ENCODE measurements at places on chromosomes 16 and 17.

DNA sequence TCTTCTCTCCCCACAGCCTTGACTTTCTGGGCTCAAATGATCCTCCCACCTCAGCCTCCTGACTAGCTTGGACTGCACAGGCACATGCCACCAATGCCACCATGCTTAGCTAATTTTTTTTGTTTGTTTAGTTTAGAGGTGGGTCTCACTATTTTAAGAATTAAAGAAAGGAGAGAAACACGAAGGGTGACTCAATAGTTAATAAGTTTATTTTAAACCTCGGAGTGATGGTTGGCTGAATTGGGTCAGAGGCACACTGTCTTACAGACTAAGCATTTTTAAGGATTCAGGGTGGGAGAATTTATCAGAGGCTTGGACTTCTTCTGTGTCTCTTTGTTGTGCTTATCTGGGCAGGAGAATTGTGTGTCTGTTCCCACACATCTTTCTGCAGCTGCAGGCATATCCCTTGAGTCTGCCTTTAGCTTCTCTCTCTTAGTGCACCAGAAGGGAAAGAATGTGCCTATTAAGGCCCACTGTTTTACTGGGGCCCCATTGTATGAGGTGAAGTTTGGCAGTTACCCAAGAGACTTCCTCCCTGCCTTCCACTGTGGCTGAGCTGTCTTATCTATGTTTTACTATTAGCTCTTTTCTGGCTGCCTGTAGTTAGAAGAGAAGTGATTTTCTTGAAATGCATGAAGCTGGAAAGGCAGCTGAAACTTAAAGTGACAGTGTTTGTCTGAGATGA, 2172.0 kb downstream of the TP53TG3F start:
- DNase-seq: no peak

GRCh38 chr17:48123111-48123510, 15.5 kb downstream of the SNX11 start:
- no peak for DNase-seq

DNA sequence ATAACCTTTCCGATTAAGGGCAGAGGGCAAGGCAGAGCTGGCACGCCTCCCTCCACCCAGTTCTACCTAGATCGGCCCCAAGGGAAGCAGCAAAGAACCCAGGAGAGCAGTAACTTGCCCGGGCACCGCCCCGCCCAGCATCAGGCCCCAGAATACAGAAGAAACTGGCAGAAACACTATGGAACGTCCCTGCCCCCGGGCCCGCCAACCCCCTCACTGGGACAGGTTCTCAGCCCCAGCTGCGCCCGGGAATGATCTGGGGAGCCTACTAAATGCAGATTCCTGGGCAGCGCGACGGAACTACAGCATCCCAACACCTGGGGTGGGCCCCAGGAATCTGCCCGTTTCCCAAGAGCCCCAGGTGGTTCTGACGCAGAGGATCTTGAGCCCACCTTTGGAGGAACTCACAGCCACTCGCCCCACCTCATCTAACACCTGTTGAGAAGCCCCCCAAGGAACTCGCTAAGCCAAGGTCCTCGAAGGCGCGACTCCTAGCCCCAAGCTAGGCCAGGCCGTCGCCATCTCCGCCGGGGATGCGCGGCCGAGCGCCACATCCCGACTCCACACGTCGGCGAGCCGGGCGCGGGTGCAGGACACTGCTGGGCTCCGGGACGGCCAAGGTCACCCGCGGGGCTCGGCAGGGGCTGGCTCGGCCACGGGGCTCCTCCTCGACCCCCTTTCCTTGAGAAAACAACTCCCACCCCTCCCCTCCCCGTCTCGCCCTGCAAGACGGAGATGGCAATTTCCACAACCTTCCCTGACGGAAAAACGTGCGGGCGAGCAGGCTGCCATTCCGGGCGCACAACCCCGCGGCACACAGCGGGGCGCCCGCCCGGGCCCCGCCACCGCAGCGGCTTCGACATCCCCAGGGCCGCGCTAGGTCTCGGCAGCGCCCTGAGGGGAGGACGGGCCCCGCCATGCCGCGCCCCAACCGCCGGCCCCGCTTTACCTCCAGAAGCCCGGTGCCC, 913 bp downstream of the CDIP1 start:
- no peak for DNase-seq

GRCh38 chr16:69111876-69112230, 6.4 kb downstream of the HAS3 start:
- DNase-seq: no peak

GRCh38 chr17:81885869-81886548, 5.4 kb downstream of the ALYREF start:
- no peak for DNase-seq

- no peak for DNase-seq
Measured at GRCh38 chr17:68428498-68429172, 28.7 kb downstream of the WIPI1 start.

DNA sequence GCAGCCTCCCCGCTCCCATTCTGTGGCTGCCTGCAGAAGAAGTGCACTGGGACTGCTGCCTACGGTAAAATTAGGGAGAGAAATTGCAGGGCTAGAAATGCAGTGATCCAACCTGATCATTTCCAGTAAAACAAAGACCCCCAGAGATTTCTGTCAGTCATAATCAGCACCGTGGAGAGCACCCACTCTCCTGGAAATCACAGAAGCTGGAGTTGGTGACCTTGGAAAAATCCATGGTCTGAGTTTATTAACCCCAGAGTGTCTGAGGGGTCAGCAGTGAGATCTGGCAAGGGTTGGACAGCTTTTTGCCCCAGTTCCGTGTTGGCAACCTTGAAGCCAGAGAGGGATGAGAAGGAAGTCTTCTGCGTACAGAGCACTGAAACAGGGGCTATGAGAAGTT, 7.8 kb downstream of the SYCE1L start:
- no peak for DNase-seq

DNA sequence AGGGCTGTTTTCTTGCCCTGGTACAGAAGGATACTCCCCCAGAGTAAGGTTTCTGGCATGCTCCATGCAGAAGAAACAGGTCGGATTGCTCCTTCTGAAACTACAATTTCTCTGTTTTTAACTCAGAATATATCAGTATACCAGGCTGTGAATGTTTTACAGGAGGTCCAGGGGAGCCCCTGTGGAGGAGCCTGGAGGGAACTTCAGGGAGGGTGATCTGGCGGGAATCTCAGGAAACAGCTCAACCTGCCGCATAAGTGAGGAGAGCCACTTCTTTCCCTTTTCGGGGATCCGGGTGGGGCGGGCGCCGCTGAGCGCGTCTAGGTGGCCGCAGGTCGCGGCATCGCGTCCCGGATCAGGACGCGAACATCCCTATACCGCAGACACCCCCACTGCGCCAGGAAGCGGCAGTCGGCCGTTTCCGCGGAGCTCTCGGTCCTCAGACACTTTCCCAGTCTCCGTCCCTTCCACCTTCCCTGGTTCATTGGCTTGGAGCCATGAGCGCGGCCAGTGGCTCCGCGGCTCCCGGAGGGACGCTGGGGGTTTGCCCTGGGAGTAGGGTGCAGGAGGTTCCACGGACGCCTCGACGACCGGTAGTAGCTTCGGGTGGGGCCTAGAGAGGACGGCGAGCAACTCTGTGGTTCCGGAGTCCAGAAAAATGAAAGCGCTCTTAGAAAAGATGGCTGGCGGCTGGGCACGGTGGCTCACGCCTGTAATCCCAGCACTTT, 3.1 kb upstream of the ZNF764 start:
- no peak for DNase-seq

DNA sequence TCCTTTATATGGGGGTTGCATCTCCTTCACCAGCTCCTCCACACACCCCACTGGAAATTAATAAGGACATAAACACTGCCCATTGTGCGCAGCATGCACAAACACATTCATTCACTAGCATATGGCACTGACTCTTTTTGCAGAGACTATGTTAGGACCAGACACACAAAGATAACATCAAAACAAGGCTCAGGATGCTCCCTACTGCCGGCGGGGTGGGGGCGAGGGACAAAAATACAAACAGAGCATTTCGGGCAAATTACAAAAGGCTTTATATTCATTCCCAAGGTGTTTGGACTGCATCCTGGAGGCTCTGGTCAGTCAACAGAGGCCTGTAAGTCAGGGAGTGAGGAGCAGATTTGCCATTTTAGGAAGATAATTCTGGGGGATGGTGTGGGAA, 299.7 kb downstream of the SLC39A11 start:
- DNase-seq: no peak

DNA sequence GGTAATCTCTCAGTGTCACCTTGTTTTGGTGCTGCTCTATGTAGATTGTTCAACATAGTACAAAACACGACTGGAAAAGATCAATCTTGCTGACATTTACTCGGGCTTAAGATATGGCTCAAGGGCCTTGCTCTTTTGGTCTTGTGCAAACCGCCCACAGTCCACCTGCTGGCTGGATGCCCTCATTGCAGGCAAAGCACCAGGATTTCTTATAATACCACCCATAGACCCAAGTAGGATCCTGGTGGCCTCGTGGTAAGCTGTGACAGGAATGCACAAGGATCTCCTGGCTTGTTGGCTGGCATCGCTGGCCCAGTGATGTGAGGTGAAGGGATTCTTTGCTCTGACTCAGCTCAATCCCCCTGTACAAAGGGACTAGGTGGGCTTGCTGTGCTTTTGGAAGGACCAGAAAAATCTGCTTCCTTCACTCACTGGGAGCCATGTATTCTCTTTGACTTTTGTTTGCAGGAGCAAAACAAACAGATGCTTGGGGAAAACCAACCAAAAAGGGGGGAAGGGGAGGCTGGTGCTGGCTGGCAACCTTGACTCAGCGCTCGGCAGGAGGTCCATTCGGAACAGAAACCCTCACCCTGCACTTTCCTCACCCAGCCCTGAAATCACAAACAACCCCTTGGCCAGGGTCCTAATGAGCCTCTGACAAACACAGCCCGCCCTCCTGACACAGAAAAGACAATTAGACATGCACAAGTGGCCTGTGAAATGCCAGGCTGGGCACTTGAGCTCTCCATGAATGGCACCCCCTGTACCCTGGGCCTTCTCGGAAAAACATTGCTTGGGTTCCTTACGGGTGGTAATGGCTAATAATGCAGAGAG, 36.6 kb upstream of the MED9 start:
- DNase-seq: peak; percentile 64

DNA sequence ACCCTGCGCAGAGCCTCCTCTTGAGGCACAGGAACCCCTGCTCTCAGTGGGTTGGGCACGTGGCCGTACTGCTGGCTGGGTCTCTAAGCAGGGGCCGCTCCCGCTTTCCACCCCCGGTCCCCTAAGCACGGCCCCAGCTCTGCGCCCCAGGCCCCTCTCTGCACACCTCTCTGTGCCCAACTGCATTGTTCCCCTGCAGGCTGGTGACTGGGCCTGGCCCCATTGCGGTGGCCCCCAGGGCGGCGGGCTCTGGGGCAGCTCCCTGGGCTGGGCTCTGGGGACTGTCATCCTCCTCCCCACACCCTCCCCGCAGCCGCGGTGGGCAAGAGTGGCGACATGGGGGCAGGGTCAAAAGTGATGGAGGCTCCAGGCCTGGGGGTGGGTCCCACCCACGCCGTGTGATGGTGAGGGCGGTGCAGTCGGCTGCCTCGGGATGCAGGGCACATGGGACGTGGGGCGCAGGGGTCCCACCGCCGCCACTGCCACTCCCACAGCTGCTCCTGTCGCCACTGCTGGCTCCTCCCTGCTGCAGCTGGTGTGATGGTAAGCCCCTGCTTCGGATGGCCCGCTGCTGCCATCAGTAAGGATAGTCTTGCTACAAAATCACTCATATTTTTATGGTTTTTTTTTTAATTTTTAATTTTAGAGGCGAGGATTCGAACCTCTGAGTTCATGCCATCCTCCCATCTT, 15.2 kb upstream of the ITGB3 start:
- no peak for DNase-seq

GRCh38 chr17:21535686-21536375, 156.5 kb upstream of the KCNJ18 start:
- DNase-seq: no peak

DNA sequence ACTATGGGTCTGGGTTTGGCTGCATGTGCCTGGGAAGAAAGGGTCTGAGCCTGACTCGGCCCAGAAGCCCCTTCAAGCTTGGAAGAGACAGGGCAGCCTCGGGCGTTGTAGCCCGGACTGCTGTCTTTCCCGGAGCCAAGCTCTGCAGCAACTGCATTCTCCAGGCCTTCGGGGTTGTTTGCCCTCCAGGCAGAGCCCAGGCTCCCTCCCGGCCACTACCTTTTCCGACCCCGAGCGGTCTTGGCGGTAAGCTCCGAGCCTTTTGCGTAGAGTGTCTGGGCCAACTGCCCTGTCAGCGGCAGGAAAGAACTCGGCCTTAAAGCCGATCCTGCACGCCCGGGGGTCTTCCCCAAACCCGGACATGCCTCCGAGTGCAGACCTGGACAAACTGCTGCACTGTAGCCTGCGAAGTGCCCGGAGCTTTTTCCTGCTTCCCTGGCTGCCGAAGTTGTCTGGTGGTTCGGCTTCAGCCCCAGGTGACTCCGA, 1.3 kb downstream of the LHX1 start:
- no peak for DNase-seq

- no peak for DNase-seq
Measured at GRCh38 chr16:49366669-49367068, 6.9 kb upstream of the C16orf78 start.

DNA sequence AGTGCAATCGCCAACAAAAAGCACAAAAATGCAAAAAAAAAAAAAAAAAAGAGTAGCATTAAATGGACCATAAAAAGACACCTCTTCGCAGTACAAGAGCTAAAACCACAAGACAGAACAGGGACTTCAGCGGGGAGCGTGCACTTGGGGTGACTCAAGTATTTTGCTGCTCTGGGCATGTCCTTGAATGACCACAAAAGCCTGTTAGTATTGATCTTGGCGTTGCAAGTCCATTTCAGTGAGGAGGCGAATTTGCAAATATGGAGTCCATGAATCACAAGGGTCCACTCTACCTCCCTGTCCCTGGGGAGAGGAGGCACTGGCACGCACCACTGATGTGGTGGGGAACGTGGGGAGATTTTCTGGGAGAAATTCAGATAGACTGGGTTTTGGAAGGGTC, 78.9 kb downstream of the CNGB1 start:
- no peak for DNase-seq

- no peak for DNase-seq
Measured at GRCh38 chr17:81427173-81428120, 32.2 kb downstream of the BAHCC1 start.

DNA sequence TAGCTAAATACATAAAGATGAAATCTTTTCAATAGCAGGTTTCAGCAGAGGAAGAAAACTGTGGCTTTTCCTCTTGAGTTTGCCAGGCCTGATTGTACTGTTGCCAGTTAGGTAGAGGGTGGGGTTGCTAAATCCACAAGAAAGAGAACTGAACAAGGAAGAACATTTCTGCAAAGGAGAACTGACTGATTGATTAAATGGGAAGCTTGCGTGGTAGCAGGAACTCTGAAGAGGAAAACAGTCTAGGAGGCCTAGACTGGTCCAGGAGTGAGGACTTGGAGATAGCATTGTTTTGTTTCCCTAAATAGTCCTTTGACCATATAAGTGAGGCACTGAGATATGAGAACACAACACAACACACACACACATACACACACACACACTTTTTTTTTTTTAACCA, 18.8 kb downstream of the LRRC36 start:
- no peak for DNase-seq

DNA sequence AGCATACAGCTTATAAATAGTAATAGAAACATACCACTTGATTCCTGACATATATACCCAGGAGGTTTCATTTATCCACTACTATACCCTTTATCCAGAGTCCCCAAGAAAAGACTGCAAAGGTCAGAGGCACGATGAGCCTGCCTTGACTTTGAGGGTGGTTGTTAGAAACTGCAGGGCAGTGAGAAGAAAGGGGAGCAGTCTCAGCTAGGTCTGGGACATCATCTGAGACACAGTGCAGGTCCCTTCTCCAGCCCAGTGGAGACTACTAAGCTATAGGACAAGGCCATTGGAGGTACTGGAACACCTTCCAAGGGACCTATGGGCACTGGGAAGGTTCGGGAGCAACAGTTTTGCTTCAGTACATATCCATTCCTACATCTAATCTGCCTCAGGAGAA, 20.2 kb upstream of the TEKT3 start:
- no peak for DNase-seq
